ENCODE measurements at places on chromosomes 2 and 18. TPM values are rescaled to one million over a fixed set of nuclear protein-coding genes. Genes with fewer than 3 reads are reported as not detected.
A peak's percentile ranks its signal among the peaks of the same experiment; 100 is the strongest.

- DNase-seq = no peak
- H3K27ac ChIP-seq = no peak overlapping the region
- H3K27me3 ChIP-seq = peaks cover 2% of the 10 kb centered on the region
- H3K36me3 ChIP-seq = no peaks in the 10 kb centered on the region
Measured at GRCh38 chr2:213261237-213261636, 23.0 kb upstream of the SPAG16 start.

GRCh38 chr18:32779010-32779409, 6.2 kb upstream of the KLHL14 start:
- no peak overlapping the region for H3K4me3 ChIP-seq
- peaks cover 5% of the 10 kb centered on the region for H3K27me3 ChIP-seq
- no peak overlapping the region for H3K27ac ChIP-seq
- no peak for DNase-seq
- no peaks in the 10 kb centered on the region for H3K36me3 ChIP-seq
- H3K4me1 ChIP-seq = no peaks in the 10 kb centered on the region

DNA sequence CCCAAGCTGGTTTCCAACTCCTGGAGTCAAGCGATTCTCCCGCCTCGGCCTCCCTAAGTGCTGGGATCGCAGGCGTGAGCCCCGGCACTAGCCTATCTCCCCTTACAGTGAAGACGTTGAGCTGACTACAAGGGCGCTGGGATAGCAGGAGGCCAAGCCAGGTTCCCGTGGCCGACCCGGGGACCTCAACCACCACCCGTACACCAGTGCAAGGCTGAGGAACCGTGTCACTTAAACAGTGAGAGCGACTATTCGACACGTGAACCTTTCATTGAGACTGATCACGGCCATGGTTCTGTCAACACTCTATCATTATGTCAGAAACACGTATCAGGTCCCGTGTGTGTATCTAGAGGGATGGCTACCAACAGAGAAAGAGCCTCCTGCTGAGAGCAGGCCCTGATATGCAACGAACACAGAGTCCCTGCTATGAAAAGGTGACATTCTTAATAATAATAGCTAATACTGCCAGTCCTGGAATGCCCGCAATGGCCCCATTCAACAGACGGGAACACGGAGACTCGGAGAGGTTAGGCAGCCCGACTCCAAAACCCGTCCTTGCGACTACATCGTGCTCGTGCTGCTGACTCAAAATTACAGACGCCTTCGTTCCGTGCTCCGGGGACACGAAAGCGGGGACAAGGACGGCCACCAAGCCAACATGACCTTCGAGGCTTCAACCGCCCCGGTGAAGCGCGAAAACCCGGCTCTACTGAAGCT, 833 bp downstream of the AFG3L2 start:
- H3K36me3 ChIP-seq = peaks cover 12% of the 10 kb centered on the region
- peak overlapping the region; percentile 96 for H3K27ac ChIP-seq
- no peak for DNase-seq
- H3K4me3 ChIP-seq = peak overlapping the region; percentile 94

DNA sequence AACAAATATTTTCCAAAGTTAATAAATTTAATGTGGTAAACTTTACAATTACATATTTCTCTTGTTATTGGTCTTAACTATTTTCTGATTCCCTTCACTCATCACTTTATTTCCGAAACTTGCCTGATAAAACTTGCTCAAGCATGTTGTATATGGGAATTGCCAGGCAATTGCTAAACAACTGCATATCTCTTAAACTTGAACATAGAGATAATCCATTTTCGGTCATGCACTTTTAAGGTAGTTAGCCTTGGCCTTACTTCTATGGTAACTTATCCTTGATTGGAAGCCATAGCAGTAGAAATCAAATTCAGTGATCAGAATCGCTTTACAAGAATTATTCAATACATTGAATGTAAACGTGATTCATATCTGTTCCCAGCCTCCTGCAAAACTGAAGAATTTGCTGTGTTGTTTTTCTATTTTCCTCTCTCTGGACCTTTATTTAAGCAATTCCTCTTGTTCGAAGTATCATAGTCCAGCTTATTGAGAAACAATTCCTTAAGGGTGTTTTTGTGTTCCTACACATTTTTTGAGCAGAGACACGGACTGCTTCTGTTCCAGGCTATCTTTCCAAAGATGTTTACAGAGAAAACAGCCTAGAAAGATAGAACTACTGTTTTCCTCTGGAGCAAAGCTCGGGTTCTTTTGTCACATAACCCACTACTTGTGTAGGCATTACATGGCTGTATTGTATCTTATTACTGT, 674.3 kb downstream of the IRS1 start:
- no peak for DNase-seq
- H3K36me3 ChIP-seq = no peaks in the 10 kb centered on the region
- no peak overlapping the region for H3K4me3 ChIP-seq
- no peaks in the 10 kb centered on the region for H3K4me1 ChIP-seq

GRCh38 chr2:96580771-96581170, 44.2 kb downstream of the ARID5A start:
- H3K27ac ChIP-seq = no peak overlapping the region
- H3K27me3 ChIP-seq = peaks cover 5% of the 10 kb centered on the region
- DNase-seq = no peak
- peaks cover 14% of the 10 kb centered on the region for H3K36me3 ChIP-seq
- no peaks in the 10 kb centered on the region for H3K4me1 ChIP-seq

- H3K27me3 ChIP-seq = no peaks in the 10 kb centered on the region
- H3K4me3 ChIP-seq = no peak overlapping the region
- H3K27ac ChIP-seq = no peak overlapping the region
- no peaks in the 10 kb centered on the region for H3K4me1 ChIP-seq
- no peak for DNase-seq
- no peaks in the 10 kb centered on the region for H3K36me3 ChIP-seq
Measured at GRCh38 chr2:240142256-240142775, 1.9 kb upstream of the OTOS start.

MARCHF4 gene
- total RNA-seq = not detected

PROKR1 gene
- total RNA-seq = not detected

DNA sequence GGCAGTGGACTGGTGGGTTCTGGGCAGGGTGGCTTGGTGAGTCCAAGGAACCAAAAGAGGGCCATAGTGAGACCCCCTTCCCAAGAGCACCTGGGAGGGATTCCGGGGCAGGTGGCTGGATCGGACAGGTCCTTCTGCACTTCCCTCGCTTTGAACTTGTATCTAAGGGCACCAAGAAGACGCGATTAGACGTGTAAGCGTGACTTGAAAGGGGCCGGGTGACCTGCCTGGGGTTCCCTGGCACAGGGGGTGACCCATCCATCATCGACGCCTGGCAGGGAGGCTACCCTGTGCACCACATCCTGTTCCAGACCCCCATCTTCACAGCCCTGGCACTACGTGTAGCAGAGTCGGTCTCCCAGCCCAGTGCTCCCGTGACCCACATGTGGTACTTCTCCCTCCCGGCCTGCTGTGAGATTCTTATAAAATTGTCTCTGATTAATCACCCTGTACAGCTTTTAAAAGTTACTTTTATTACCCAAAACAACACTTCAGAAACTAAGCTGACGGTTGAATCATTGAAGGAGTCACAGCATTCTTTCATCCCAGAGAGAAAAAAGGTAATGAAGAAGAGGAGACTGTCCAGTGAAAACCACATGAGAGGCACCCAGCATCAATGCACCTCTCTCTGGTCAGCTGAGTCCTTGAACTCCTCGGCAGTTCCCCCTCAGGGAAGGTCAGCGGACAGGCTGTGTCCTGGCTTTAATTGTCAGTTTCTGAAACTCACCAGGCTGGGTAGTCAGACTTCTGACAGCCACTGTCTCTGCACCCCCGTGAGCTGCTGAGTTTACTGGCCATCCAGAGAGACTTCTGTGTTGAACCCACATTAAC, 13.0 kb downstream of the SH3BP4 start:
- DNase-seq = no peak
- no peaks in the 10 kb centered on the region for H3K4me1 ChIP-seq
- no peaks in the 10 kb centered on the region for H3K36me3 ChIP-seq
- H3K27me3 ChIP-seq = peaks cover 2% of the 10 kb centered on the region
- no peak overlapping the region for H3K4me3 ChIP-seq

Measured in activated CD4-positive, alpha-beta T cell treated with anti-CD3 and anti-CD28 coated beads, Interleukin-2, amount 10 ng/mL, durations not matched to agents 24 days and 14 days (primary cell).